ENCODE measurements at places on chromosomes 11 and 22. TPM values are rescaled to one million over a fixed set of nuclear protein-coding genes. Genes with fewer than 3 reads are reported as not detected.

Gene DDX25
- 0.77 TPM for polyA plus RNA-seq

Gene ETS1
- 70.3 TPM for polyA plus RNA-seq

Gene ROBO4
- polyA plus RNA-seq = 34.6 TPM

DNA sequence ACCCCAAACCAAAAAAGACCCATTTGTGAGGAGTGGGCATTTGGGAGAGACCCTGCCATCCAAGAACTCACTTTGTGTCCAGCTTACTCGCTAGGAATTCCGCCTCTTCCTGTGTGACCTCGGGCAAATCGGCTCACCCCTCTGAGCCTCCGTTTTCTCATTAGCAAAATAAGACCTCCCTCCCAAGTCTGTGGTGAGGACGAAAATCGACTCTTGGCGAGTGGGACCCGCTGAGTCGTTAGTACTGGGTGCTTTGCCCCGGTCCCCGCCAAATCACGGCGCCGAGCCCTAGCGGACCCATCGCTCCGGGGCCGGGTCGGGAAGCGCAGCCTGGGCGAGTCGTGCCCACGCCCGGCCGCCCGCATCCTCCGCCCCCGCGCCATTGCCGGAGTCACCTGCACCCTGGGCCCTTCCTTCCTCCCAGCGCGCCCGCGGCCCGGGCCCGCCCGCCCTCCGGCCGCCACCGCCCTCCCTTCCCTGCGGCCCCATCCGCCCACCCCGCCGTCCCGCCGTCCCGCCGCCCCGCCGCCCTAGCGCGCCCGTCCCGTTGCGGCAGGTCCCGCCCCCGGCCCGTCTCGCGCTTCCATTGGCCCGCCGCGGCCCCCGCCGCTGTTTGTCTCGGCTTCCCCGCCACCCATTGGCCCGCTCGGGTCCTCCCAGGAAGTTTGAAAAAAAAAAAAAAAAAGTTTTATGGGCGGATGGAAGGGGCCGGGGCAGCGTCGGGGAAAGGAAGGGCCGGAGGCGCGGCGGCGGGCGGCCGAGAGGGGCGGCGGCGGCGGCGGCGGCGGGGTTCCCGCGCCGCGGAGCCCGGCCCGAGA, 48.9 kb downstream of the TRIOBP start:
- peak; percentile 84 for DNase-seq

DNA sequence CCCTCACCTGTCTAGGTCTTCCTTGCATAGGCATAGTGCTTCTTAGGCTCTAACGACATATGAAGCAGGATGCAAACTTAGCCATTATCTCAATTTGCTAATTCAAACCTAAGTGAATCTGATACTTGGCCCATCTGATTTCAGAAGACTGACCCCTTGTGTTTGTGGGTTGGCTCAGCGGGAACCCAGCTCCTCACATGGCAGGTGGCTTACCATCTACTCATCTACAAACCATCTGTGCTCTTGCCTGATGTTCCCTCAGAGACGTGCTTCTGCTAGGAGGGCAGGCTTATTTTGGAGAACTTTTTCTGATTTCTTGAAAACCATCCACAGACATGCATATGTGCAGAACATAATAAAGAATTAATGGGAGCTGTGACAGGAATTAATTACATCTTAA, 15.2 kb downstream of the ELMOD1 start:
- DNase-seq = no peak

GRCh38 chr11:75031224-75031753, 42.6 kb downstream of the NEU3 start:
- DNase-seq = no peak

Data from muscle of arm (tissue), 14 donors.